ENCODE measurements at places on chromosomes 3 and 15.
A peak's percentile ranks its signal among the peaks of the same experiment; 100 is the strongest.

GRCh38 chr3:127805026-127805753, 17.1 kb downstream of the MGLL start:
- DNase-seq: no peak

GRCh38 chr3:39378088-39378487, 5.1 kb upstream of the SLC25A38 start:
- DNase-seq: peak; percentile 24

- no peak for DNase-seq
Observed at GRCh38 chr3:184566441-184567414, 5.1 kb downstream of the EPHB3 start.

DNA sequence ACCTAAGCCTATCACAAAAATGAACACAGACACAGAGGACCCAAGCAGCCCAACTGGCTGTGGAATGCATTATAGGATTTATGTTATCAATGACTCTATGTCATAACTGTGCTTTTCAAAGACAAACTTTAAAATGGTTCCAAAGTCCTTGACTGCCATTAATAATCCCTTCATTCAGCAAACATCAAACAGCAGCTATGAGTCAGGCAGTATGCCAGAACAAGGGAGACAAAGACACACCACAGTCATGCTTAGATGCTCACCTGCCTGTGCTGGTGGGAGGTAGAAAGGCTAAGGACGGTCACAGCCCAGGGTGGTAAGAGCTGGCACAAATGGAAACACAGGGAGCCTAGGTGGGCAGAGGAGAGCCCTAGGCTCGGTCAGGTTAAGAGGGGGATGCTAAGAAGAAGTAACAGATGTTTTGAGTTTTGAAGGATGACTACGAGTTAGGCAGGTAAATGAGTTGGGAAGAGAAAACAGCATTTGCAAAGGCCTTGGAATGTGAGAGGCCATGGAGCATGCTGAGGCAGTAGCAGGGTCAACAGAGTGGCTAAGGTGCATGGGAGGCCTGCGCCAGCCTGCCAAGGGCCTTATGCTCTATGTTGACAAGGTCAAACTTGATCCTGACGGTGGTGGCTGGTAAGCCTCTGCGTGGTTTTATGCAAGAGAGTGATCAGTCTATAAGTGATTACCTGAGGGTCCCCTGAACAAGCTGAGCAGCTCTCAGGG, 23.0 kb downstream of the NMNAT3 start:
- DNase-seq: no peak

GRCh38 chr3:187744169-187745151, 808 bp downstream of the BCL6 start:
- DNase-seq: peak; percentile 47

- no peak for DNase-seq
Observed at GRCh38 chr15:70618929-70619328, 144.4 kb downstream of the UACA start.

DNA sequence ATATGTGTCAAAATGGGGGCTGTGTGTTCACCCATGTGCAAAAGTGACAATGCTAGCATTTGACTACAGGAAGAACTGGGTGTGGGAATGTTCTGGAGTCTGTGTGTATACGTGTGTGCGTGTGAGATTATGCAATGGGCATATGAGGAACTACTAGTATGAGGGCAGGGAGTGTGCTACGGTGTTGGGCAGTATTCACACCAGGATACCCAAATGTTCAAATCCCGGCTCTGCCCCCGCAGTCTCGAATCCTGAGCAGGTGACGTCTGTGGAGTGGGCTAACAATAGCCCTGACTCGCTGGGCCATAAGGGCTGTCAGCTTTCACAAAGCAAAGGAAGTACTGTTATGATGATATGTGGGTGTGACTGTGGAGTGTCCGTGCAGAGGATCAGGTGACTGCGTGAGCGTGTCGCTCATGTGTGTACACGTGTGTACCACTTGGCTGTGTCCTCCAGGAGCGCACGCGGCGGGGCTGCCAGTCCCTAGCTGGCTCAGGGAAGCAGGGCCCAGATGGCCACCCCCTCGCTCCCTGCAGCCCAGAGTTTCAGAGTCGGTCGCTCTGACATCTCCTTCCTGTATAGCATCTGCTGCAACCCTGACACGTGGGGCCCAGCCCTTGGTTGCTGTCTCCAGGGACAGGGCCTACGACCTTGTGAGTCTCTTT, 27.2 kb downstream of the IQSEC1 start:
- DNase-seq: no peak

DNA sequence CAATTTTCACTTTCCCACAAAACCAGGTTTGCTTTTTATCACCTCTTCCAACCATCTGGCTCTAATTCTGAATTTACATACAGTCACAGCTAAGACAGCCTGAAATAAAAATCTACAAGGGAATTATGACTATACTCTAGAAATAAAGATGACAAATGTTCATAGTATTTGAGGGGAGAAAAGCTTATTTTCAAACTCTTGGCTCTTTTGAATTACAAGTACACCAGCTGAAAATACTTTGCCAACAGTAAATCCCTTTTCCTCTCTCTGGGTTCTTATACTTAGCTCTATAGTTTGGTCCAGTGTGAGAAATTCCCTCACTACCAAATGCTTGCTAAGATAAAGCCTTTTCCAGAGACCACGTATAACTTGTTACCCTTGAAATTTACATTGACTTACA, 1037.9 kb downstream of the ROBO1 start:
- DNase-seq: no peak
